ENCODE measurements at places on chromosomes 7 and 10.

GRCh38 chr7:81560708-81561107 lies 209.1 kb downstream of the HGF start:
- DNase-seq = no peak

DNA sequence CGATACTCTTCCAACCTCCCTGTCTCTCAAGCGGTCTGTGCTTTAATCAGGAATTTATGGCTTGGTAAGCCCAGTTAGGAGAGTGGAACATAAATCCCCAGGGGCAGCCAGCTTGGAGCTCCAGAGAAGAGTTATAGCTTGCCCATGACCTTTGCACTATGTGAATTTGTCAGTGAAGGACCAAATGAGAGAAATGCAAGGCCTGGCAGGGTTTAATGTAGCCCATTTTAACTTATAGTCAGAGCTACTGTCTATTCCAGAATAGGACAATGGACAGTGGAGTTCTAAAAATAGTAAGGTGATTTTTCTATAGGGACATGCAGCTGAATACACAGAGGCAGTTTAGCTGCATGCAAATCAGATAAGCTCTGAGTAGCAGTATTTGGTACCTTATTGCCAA lies 142.6 kb upstream of the CAV2 start:
- DNase-seq = no peak

DNA sequence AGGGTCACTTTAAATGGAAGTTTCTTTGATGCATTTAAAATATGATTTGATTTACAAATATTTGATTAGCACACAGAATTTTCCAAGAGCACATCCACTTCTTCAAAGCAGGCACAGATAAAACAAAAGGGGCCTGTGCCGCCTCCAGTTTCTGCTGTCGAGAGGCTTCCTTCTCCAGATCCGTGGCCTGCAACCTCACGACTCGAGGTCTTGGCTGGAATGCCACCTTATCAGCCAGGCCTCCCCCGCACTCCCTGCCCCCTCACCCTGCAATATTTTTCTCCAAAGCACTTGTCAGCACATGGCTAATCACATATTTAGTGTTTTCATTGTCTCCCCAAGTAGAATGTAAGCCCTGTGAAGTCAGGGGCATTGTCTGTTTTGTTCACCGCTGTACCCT lies 12.5 kb downstream of the PYROXD2 start:
- no peak for DNase-seq

- no peak for DNase-seq
Observed at GRCh38 chr7:156906200-156906649, 13.2 kb upstream of the LMBR1 start.

DNA sequence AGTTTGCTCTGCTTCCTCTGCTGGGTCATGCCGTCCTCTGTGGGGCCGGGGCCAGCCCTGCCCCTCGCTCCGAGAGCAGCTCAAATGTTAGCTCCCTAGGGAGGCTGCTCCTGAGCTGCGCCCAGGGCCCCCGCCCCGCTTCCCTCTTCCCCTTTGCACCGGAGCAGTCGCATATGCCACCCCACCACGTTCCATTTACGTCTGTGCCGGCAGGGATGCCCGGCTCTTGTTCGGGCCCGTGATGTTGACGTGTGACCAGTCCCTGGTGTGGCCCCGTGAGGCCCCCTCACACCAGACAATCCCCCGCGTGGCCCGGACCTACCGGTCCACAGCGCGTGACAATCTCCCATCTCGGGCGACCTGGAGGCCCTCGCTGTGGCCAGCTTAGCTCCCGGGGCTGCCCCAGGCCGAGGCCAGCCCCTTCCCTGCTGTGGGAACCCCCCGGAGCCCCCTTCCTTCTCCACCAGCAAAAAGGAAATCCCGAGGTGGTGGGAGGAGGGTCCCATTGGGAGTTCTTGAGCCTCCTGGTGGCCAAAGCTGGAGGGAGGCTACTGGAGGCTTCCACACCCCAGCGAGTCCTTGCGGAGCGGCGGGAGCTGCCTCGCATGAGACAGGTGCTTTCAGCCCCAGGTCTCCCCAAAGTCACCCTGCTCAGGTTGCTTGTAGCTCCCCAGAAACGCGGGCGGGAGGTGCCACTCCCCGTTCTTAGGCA lies 15.2 kb downstream of the FAM20C start:
- no peak for DNase-seq

- no peak for DNase-seq
Observed at GRCh38 chr10:69791812-69792211, 9.9 kb upstream of the COL13A1 start.

GRCh38 chr7:50394315-50394714 lies 55.8 kb downstream of the FIGNL1 start:
- peak; percentile 9 for DNase-seq

DNA sequence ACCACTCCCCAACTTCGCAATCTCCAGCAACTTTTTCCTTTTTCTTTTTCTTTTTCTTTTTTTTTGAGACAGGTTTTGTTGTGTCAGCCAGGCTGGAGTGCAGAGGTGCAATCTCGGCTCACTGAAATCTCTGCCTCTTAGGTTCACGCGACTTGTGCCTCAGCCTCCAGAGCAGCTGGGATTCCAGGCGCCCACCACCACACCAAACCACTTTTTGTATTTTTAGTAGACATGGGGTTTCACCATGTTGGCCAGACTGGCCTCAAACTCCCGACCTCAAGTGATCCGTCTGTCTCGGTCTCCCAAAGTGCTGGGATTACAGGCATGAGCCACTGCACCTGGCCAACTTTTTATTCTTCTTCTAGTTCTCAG lies 55.0 kb downstream of the KIAA1549 start:
- DNase-seq = no peak

GRCh38 chr7:100745184-100745583 lies 11.8 kb downstream of the ZAN start:
- DNase-seq = peak; percentile 15

DNA sequence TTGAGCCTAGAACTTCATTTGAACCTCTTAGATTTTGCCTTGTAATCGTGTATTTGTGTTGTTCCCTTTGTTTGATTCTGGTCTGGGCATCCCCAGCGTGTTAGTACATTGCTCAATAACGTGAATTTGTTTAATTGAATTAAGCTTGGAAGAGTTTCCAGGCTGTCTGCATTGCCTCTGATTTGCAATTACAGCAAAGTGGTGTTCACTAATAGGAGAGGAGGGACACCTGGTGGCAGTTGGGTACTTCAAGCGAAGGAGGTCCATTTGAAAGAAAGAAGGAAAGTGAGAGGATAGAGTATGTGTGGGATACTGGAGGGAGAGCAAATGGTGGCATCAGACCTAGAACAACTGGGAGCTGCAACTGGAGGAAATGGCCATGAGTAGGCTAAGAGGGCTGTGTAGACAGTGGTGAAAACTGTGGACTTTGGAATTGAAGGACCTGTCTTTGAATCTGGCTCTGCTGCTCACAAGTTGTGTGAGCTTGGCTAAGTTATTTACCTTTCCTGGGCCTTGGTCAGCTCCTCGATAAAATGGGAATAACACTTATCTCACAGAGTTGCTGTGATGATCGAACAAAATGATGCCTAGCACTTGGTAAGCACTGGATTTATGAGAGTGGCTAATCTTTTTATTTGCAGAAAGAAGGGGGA lies 15.1 kb downstream of the LSMEM1 start:
- peak; percentile 39 for DNase-seq

All from activated CD4-positive, alpha-beta T cell treated with anti-CD3 and anti-CD28 coated beads, Interleukin-2, amount 10 ng/mL, durations not matched to agents 7 days and 5 days (primary cell).